ENCODE measurements at places on chromosomes 16 and 17. TPM values are rescaled to one million over a fixed set of nuclear protein-coding genes. Genes with fewer than 3 reads are reported as not detected.

HID1 gene
- total RNA-seq, result 29.9 TPM

KRTAP4-9 gene
- not detected for total RNA-seq

RAB40B gene
- total RNA-seq, result 23.9 TPM

UNC119 gene
- 20.5 TPM for total RNA-seq

B3GNT9 gene
- total RNA-seq, result 8.4 TPM

FAM171A2 gene
- total RNA-seq, result 0.31 TPM

TMEM92 gene
- total RNA-seq, result 1.3 TPM

ARL17A gene
- total RNA-seq, result 29.0 TPM

ABCC11 gene
- total RNA-seq, result 0.32 TPM

MMP28 gene
- total RNA-seq, result 31.0 TPM

NAGS gene
- 21.4 TPM for total RNA-seq

PDILT gene
- total RNA-seq, result not detected

KRT25 gene
- not detected for total RNA-seq

PRSS21 gene
- 4.1 TPM for total RNA-seq

CCL16 gene
- 0.44 TPM for total RNA-seq

SEZ6 gene
- total RNA-seq, result 1.0 TPM

HEATR9 gene
- total RNA-seq, result not detected

SOX15 gene
- total RNA-seq, result 4.4 TPM

C16orf92 gene
- total RNA-seq, result not detected

DNAJA3 gene
- total RNA-seq, result 58.3 TPM

PRRT2 gene
- 0.81 TPM for total RNA-seq

ZC3H7A gene
- total RNA-seq, result 61.2 TPM

PARD6A gene
- 3.7 TPM for total RNA-seq

TEX19 gene
- total RNA-seq, result not detected

CD300E gene
- total RNA-seq, result not detected

MYH4 gene
- total RNA-seq, result not detected

Data from mucosa of descending colon (tissue), 3 donors.